ENCODE measurements at places on chromosomes 16 and 17.
A peak's percentile ranks its signal among the peaks of the same experiment; 100 is the strongest.

DNA sequence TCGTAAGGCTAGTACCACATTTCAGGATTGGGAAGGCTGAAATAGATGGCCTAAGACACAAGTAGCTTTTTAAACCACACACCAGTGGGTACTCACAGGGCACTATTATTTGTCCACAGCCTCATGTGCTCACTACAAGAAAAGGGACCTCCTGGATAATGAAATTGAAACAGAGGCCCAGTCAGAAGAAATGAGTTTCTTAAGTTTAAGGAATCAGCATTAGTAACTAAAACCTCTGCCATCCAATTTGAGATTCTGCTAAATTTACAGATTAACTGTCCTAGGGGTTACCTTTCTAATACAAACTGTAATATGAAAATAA is 3.0 kb downstream of the USP7 start:
- no peak for DNase-seq

DNA sequence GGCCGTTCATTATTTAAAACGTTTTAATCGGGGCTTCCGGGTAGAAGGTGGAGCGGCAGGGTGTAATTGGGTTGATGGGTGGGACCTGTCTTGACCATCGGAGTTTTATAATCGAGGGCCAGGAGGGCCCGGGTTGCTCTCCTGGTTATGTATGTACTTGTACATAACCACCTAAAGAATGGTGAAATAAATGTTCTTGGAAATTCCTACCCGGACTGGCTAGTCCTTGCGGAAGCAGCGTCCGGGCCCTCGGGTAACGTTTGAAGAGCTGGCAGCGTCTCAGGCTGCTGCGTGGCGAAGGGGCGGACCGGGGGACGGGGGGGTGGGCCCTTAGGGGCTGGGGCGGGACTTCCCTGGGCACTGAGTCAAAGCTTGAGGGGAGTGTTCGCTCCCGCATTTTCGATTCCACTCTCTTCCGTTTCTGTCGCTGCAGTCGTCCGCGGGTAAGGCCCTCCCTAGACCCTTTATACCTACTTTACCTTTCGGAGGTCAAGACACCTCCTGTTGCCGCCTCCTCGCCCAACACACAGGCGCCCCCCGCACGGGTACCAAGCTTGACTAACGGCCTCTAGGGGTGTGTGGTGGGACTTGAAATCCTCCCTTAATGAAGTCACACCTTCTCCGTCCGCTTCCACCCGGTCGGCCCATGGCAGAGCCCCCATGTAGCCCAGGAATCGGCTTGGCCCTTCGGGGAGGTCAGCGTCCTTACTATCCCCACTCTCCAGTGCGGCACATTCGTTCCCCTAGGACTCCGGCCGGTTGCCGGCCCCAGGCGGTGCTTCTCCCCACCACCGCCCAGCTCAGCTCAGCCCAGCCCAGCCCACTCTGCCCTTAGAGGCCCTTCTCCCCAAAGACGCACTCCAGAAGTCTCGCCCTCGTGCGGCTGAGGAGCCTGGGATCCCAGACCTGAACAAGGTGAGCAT is at the start of gene TMEM106A:
Gene TMEM106A, plus strand, starts transcription at position 396 of the 923 bp plus-strand sequence. CDS start 1,167 bp downstream, outside the sequence.
- DNase-seq: peak; percentile 64

GRCh38 chr16:65316808-65317207 is 194.9 kb upstream of the CDH11 start:
- no peak for DNase-seq

DNA sequence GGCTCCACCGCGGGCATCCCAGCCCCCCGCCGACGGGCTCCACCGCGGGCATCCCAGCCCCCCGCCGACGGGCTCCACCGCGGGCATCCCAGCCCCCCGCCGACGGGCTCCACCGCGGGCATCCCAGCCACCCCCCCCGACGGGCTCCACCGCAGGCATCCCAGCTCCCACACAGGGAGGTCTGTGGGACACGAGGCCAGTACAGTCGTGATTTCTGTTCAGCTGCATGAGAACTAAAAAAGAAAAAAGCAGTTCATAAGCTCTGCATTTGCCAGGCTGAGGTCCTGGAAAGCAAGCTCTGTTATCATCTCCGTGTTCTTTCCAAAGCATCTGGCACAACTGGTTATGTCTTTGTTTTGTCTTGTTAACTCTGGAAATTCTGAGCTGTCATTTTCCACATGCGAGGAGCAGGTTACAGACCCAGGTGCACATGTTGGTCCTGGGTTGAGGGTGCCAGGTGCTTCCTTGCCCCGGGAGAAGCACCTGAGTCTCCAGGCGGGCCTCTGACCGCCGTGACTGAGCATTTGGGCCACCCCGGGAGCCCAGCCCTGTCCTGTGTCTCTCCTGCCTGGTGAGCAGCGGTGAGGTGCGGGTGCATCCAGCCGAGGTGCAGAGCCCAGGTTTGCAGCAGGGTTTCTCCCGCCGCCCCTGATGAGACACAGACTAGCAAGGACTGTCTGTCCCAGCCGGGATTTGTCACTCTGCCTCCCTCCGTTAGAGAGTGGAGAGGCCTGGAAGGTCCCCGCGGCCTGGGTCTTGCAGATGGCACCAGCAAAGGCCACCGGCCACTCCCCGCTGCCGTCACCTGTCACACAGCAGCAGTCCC is 9.9 kb upstream of the WFIKKN1 start:
- DNase-seq: no peak

DNA sequence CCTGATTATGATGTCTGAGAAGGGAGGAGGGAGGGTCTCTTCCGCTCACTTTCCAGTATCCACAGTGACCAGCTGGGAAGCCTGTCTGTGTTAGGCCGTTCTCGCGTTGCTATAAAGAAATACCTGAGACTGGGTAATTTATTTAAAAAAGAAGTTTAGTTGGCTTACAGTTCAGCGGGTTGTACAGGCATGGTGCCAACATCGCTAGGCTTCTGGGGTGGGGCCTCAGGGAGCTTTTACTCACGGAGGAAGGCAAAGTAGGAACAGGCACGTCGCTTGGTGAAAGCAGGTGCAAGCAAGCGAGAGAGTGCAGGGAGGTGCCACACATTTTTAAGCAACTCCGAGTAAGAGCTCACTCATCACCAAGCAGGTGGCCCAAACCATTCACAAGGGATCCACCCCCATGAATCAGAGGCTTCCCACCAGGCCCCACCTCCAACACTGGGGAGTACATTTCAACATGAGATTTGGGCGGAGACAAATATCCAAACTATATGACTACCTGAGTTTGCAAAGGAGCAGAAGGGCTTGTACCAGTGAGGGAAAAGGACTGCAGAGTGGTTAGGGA is 137.5 kb downstream of the CCDC182 start:
- DNase-seq: no peak

DNA sequence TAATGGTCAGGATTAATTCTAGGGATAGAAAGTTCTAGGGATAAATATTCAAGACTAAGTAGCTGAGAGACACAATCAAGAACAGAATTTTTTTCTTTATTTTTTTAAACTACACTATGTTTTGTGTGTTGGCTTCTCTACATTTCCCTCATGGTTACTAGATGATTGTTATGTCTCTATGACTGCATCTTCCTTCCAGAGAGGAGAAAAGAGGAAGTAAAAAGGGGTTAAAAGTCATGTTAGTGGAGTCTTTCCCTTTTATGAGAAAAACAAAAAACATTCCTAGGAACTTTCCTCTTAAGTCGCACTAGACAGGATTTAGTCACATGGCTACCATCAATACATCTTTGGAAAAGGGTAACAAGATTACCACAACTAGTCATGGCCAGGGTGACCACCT is 375.0 kb downstream of the KCNJ2 start:
- no peak for DNase-seq

GRCh38 chr17:32865141-32865540 is 11.8 kb downstream of the MYO1D start:
- DNase-seq: no peak

GRCh38 chr17:15309236-15309635 is 32.2 kb downstream of the TEKT3 start:
- no peak for DNase-seq

- no peak for DNase-seq
Observed at GRCh38 chr17:78903101-78903779, at the start of gene CEP295NL. Gene CEP295NL (minus strand): TSS chr17:78903201. CDS start chr17:78901828, 1,373 bp downstream.

DNA sequence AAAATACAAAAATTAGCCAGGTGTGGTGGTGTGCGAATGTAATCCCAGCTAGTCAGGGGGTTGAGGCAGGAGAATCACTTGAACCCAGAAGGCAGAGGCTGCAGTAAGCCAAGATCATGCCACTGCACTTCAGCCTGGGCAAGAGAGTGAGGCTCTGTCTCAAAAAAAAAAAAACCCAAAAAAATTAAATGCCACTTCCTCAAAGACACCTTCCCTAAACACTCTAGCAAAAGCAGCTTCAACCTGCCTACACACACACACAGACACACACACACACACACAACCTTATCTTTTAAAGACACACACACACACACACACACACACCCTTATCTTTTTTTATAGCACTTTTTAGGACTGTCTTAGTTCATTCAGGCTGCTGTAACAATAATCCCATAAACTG is 201.7 kb upstream of the PSMD7 start:
- no peak for DNase-seq

- DNase-seq: no peak
Observed at GRCh38 chr16:165539-166374, at the start of gene HBM. Gene HBM (plus strand): TSS chr16:165978. CDS start chr16:165998, 20 bp downstream.

DNA sequence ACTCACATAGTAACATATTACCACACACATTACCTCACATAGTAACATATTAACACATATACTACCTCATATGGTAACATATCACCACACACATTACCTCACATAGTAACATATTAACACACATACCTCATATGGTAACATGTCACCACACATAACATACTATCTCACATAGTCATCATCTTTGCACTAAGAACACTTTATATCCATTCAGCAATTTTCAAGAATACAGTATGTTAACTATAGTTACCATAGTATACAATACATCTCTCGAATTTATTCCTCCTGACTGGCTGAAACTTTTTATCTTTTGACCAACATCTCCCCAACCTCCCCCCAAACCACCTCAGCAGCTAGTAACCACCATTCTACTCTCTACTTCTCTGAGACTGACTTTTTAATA is 7.6 kb downstream of the NUDT7 start:
- no peak for DNase-seq

GRCh38 chr16:51880776-51881175 is 666.2 kb downstream of the TOX3 start:
- no peak for DNase-seq

- DNase-seq: no peak
Observed at GRCh38 chr17:13671771-13672170, 70.0 kb upstream of the HS3ST3A1 start.

- no peak for DNase-seq
Observed at GRCh38 chr17:69757688-69758430, 317.2 kb upstream of the KCNJ16 start.

- DNase-seq: no peak
Observed at GRCh38 chr17:13550291-13550690, 51.4 kb downstream of the HS3ST3A1 start.

GRCh38 chr17:57412520-57413096 is 156.3 kb downstream of the MSI2 start:
- no peak for DNase-seq

DNA sequence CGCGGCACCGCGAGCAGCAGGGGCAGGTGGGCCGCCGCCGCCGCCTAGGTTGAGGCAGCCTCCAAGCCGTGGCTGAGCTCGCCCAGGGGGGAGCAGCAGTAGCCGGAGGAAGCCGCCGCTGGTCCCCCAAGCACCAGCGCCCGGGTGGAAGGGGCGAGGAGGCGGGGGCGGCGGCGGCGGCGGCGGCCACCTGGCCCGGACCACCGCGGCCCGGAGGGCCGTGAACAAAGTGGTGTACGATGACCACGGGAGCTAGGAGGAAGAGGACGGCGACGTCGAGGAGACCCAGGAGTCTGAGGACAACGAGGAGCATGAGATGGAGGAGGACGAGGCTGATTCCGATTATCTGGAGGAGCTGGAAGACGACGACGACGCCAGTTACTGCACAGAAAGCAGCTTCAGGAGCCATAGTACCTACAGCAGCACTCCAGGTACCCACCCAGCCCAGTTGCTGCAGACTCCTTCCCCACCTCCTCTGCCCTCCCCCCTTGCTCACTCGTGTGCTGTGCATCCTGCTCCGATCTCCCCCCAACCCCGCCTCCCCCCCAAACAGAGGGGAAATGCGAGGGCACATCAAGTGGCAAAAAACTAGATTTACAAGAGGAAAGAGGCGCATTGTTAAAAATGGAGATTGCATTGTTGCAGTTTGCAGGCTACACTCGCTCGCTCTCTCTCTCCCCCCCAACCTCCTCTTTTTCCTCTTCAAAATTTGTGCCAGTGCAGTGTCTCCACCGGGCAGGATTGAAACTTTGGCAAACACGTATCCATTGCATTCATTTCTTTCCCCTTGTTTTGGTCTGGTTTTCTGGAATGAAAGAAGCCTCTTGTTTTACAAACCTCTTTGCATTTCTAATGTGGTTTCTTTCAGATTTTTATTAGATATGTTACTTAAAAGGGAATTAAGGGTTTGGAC is 41.8 kb upstream of the AMZ2 start:
- no peak for DNase-seq

DNA sequence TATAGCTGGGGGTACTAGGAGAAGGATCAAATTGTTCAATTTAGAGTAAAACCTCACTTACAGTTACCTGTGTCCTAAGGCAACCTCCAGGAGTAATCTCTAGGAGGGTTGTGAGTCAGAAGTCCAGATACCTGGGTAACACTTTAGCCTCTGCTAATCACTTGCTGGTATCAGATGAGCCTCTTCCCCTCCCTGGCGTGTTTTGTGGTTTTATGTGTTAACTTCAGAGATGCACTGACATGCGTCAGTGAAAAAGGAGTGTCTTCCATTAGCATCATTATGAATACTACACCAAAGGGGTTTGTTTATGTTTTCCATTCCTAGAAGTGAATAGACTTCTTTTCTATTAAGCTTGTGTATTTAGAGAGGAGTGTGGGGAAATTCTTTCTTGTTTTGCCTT is 208.2 kb downstream of the FTO start:
- peak; percentile 4 for DNase-seq

GRCh38 chr17:34156401-34156740 is 98.7 kb upstream of the CCL2 start:
- DNase-seq: no peak

DNA sequence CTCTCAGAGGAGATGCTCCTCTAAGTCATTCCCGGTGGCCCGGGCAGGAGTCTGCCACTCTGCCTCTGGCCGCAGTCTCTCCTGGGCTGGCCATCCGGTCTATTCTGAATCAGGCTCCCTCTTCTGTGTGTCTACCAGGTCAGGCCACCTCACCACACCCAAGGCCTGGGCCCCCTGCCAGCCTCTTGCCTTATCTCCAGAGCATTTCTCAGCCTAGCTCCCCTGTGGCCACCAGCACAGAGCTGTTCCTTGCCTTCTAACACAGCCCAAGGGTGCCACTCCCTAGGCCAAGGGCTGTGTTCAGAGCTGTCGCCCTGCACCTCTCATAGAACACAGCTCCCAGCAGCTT is 55.3 kb downstream of the MYO18A start:
- no peak for DNase-seq

GRCh38 chr17:60371818-60372510 is 20.0 kb downstream of the USP32 start:
- DNase-seq: no peak
